ENCODE measurements at places on chromosomes 7 and 10.

DNA sequence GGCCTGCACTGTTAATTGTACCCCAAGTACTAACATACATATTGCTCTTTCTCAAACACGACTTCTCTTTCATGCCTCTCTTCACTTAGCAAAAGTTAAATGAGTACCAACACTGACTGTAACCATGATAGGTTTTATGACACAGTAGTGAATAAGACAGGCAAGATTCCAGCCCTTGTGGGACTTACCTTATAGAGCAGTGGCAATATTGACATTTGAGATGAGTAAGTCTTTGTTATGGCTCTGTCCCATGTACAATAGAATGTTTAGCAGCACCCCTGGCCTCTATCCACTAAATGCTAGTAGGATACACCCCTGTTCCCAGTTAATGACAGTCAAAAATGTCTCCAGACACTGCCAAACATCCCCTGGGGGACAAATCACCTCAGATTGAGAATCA lies 11.9 kb upstream of the COL1A2 start:
- no peak for DNase-seq

GRCh38 chr10:98078774-98079173 lies 48.4 kb upstream of the CRTAC1 start:
- no peak for DNase-seq

DNA sequence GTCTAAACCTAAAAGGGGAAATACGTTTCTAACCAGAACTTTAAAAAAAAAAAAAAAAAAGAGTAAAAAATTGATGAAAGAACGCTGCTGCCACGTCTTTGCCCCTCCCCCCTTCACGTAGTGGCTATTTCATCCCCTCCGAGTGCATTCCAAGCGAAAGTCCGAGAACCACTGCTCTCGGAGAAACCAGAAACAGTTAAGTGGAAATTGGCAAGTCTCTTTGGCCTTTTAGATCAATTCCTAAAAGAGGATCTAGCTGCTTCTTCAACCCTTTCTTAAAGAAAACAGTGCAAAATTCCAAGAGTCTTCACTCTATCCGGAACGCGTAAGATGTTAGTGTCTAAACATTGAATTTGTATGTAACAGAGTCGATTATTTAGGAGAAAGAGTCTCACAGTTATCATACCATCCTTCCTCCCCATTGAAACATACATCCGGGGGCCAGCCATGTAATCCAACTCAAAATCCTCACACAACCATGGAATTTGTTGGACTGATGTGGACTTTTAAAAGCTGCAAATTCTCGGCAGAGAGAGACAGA lies 1.1 kb downstream of the P4HA1 start:
- no peak for DNase-seq

- no peak for DNase-seq
Measured at GRCh38 chr10:50577010-50577409, 46.7 kb downstream of the SGMS1 start.

DNA sequence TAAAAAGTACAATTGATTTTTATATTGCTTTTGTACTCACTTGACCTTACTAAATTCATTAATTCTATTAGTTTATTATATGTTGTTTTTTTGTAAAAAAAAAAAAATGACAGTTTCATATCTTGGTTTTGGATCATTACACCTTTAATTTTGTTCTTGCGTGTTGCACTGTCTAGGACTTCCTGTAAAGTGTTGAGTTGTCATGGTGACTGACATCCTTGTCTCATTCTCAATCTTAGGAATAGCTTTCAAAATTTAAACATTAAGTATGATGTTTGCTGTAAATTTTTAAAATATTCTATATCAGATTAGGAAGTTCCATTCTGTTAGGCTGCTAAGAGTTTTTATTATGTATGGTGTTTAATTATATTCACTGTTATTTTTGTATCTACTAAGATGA lies 139.1 kb downstream of the ARHGAP12 start:
- no peak for DNase-seq

DNA sequence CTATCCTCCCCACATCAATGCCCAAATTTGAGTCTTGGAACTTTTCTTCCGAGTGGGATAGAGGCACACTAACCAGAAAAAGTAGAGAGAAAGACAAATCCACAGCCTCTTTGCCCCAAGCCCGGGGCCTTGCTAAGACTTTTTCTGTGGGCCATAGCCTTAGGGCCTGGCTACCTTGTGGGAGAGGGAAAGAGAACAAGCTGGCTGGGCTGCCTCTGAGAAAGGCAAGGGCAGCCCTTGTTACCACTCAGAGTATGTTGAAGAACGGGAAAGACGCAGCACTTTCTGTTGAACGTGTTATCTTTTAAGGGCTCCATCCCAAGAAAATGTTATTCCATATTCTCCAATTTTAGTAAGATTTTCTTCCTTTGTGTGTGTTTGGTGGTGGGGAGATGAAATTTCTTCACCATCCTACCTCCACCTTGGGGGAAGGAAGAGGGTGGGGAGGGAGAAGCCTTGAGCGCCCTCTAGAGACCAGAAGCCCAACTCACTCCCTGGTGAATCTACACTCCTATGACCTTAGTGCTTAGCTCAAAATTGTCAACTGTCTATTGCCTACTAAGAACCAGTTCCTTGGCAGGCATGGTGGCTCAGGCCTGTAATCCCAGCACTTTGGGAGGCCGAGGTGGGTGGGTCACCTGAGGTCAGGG lies 3.9 kb upstream of the NRF1 start:
- DNase-seq, result peak; percentile 45

DNA sequence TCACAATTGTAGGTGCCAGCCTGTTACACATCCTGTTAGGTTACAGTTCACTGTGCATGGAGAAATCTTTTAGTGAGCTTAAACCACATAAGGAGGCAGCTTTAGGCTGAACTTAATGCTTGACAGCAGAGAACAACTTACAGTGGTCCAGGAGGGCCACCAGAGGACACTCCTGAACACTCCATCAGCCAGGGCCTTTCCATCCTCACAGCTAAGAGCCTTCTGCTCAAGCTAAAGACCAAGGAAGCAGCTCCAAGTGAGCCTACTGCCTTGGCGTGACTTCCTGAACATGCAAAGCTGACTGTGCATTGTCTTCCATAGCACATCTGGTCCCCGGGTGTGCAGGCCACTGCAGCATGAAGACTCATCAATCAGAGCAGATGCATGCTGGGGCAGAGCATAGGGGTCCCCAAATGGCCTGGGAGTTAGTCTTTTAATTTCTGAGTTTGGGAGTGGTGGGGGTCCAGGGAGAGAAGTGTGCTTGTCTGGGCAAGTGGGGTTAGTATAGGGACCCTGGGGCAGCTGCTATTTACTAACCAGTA lies 105.0 kb downstream of the ZNF248 start:
- no peak for DNase-seq

DNA sequence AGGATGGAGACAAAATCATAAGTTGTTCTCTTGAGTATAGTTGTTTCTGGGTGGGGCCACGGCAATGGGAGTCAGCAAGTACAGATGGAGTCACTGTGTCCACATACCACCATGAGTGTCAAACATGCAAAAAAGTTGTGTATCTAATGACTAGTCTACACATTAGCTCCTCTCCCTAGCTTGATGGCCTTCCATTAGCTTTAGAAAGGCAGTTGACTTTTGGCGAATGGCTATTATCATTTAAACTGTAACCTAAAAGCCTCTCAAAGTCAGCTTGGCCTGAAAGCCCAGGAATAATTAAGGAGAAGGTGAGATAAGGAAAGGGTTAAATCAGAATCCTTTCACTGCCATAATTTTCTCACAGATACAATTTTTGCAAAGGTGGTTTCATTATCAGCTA lies 95.5 kb upstream of the MEOX2 start:
- DNase-seq, result no peak

DNA sequence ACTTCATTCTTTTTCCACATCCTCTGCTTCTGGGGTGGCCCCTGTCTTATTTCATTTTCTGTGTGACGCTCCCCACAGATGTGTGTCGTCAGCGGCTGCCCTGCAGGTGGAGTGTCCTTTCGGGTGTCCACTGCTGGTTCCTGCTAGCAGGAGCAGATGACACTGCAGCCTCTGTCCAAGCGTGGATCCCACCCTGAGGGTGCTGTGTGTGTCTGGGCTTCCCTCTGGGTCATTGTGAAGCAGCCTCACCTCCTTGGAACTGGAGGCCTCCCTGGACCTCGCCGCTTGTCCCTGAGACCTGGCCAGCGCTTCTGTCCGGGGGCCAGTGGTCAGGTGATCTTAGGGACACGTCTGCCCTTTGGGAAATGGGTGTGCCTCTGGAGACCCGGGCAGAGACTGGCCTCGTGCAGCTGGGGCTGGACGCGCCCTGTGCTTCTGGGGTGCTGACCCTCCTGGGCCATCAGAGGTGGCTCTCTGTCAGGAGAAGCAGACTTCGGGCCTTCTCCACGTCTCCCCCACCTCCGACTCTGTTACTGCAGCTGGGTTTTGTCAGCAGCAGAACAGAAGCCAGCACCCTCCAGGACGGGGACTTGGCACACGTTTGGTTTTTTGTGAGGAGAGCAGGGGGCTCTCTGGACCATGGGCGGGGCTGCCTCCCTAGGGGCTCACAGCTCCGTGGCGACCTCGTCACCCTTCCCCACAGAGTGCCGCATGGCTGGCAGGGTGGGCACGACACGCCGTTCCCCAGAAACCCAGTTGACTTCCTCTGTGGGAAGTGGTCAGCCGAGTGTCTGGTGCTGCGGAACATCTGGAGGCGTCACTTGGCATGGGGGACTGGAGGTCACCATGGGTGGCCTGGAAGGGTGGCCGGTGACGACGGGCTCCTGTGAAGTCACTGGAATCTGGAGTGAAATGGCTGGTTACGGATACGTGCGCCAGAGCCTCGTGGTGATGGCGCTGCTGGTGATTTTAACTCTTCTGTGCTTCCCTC lies 48.4 kb downstream of the INPP5A start:
- DNase-seq, result no peak

- no peak for DNase-seq
Measured at GRCh38 chr7:44184873-44185446, 4.3 kb downstream of the GCK start.

GRCh38 chr10:119871881-119872609 lies 598 bp downstream of the MCMBP start:
- peak; percentile 64 for DNase-seq

- no peak for DNase-seq
Measured at GRCh38 chr7:96169439-96169838, 152.5 kb downstream of the SLC25A13 start.

GRCh38 chr10:70925377-70926225 lies 37.2 kb upstream of the PCBD1 start:
- peak; percentile 79 for DNase-seq

DNA sequence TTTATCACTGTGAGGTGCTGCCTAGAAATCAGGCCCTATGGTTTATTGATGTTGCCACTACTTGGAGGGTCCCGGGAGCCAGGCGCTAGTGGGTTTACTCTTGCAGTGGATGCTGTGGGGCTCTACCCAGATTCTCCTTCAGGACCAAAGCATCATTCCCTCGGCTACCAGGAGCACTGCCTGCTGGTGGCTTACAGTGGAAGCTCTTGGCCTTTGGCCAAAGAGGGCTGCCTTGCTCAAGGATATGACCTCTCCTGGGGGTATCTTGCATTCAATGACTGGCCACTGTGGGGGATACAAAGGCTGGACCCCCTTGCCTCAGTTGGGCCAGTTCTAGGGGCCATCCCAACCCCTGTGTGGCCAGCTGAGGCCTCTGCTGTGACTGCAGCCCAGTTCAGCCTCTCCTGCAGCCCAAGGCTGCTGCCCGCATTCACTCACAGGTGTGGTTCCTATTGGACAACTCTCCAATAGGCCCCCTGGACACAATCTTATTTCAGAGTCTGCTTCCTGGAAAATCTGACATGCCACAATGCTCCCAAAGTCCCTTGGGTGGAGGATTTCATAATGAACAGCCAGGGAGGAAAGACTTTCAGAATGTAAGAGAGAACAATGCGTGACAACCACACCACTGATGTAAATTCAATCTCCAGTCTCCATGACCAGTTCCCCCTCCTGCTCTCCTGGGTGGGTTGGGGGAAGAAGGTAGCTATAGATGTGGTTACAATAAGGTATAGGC lies 196.3 kb downstream of the SNX10 start:
- no peak for DNase-seq

DNA sequence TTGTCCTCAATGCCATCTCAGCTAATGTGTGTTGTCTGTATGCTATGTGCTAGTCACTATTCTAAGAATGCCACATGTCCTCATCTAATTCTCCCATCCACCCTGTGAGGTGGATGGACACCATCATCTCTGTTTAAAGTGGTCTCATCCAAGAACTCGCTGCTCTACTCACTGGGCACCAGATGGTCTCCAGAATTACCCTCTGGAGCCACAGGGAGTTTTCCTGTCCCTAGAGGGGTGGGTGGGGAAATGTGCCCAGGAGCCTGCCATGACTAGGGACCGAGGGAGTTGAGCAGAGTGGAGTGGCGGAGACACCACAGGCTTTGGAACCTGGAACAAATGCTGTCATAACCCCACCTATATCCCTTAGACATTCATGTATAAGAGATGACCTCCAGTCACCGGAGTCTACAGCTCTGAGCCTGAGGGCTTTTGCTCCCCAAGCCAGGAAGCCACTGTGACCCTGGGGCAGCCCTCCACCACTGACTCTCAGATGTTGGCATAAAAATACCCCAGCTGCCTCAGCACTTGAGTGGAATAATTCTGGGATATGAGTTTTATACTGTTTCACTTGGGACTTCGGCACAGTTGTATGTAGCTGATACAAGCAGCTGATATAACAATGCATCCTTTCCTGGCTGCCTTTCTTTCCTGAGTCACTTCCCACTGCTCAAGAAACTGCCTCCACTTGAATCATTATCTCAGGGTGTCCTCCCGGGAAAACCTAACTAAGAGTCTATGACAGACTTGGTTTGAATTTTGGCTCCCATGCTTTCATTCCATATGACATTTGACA lies 61.5 kb upstream of the RAPGEF5 start:
- no peak for DNase-seq

GRCh38 chr7:10677211-10677610 lies 296.5 kb upstream of the PHF14 start:
- DNase-seq, result no peak

DNA sequence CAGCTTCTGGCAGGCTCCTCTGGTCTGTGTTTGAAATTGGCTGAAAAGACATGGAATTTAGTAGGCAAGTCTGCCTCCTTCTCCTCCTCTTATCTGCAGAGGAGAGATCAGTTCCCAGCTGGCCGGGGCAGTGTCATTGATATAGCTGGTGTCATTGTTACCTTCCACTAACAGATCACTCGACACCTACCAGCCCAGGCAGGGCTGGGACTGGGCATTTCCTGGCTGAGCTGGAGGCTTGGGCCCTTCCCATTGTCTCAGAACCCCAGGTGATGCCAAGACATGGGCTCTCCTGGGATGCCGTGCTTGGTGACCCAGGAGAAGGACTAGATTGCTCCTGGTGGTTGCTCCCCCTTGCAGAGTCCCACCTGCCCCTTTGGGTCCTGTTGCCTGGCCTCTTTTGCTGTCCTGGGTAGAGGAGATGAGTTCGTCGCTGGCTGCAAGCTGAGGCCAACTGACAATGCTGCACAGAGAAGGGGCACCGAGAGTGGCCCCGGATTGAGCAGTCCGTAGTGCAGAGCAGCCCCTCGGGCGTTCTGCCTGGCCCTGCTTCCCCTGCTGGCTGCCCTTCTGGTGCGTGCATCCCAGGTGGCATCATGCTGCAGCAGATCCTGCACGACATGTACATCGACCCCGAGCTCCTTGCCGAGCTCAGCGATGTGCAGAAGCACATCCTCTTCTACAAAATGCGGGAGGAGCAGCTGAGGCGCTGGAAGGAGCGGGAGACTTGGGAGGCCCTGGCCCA lies at the start of gene SH2D4B:
SH2D4B (plus strand) TSS at position 167 of the 745 bp plus-strand sequence; CDS start at position 597, 430 bp downstream.
- DNase-seq, result no peak

GRCh38 chr10:132448248-132448731 lies 51.3 kb downstream of the PWWP2B start:
- DNase-seq, result peak; percentile 55
